ENCODE measurements at places on chromosomes 5 and 9. TPM values are rescaled to one million over a fixed set of nuclear protein-coding genes. Genes with fewer than 3 reads are reported as not detected.

BTNL3 gene
- total RNA-seq, result 1.6 TPM

EPB41L4A gene
- total RNA-seq, result 37.5 TPM

PDCD1LG2 gene
- total RNA-seq, result not detected

SPINK6 gene
- not detected for total RNA-seq

SPARC gene
- total RNA-seq, result 101 TPM

ANKRD31 gene
- 3.7 TPM for total RNA-seq

PCDHB8 gene
- 2.6 TPM for total RNA-seq

FBXL7 gene
- total RNA-seq, result 24.2 TPM

C9 gene
- total RNA-seq, result not detected

PIP5KL1 gene
- 16.5 TPM for total RNA-seq

CCL28 gene
- total RNA-seq, result 6.3 TPM

TMEM174 gene
- not detected for total RNA-seq

BAAT gene
- not detected for total RNA-seq

GBA2 gene
- 48.5 TPM for total RNA-seq

C7 gene
- total RNA-seq, result 147 TPM

LCN15 gene
- total RNA-seq, result 0.40 TPM

CDH9 gene
- not detected for total RNA-seq

OR2K2 gene
- not detected for total RNA-seq

CCL27 gene
- not detected for total RNA-seq

C5orf58 gene
- total RNA-seq, result not detected

PCDHGA8 gene
- total RNA-seq, result 4.2 TPM

TPM2 gene
- total RNA-seq, result 1,037 TPM

TAF11L10 gene
- total RNA-seq, result not detected

FOXI1 gene
- total RNA-seq, result not detected

ADAMTS2 gene
- total RNA-seq, result 20.3 TPM

UNC5A gene
- 1.5 TPM for total RNA-seq

GRM6 gene
- total RNA-seq, result 0.23 TPM

FSTL4 gene
- 10.1 TPM for total RNA-seq

INSL4 gene
- total RNA-seq, result not detected

SLC6A3 gene
- not detected for total RNA-seq

PANK3 gene
- total RNA-seq, result 24.8 TPM

SLCO6A1 gene
- total RNA-seq, result 1.7 TPM

PCSK5 gene
- 2.4 TPM for total RNA-seq

PCDHGA6 gene
- 8.4 TPM for total RNA-seq

SOHLH1 gene
- total RNA-seq, result 16.8 TPM

All from prostate gland (tissue), 2 donors.